ENCODE measurements at places on chromosomes 3 and 15.

DNA sequence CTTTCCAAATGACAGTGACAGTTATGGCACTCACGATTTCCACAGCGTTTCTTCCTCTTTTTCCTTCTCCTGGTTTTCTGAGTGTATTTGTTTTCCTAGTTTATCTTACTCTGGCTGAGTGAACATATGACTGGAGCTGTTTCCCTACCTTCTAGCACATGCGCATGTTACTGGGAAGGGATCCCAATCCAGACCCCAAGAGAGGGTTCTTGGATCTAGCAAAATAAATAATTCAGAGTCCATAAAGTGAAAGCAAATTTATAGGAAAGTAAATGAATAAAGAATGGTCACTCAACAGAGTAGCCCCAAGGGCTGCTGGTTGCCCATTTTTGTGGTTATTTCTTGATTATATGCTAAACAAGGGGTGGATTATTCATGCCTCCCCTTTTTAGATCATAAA lies 23.8 kb downstream of the METTL6 start:
- DNase-seq: no peak

- DNase-seq: no peak
These were observed 18.2 kb upstream of the SACM1L start for GRCh38 chr3:45670991-45671390.

GRCh38 chr15:22808761-22809280 lies 22.4 kb downstream of the NIPA1 start:
- DNase-seq: no peak

- peak; percentile 95 for DNase-seq
These were observed 183.9 kb downstream of the TPRG1 start for GRCh38 chr3:189355481-189356201.

DNA sequence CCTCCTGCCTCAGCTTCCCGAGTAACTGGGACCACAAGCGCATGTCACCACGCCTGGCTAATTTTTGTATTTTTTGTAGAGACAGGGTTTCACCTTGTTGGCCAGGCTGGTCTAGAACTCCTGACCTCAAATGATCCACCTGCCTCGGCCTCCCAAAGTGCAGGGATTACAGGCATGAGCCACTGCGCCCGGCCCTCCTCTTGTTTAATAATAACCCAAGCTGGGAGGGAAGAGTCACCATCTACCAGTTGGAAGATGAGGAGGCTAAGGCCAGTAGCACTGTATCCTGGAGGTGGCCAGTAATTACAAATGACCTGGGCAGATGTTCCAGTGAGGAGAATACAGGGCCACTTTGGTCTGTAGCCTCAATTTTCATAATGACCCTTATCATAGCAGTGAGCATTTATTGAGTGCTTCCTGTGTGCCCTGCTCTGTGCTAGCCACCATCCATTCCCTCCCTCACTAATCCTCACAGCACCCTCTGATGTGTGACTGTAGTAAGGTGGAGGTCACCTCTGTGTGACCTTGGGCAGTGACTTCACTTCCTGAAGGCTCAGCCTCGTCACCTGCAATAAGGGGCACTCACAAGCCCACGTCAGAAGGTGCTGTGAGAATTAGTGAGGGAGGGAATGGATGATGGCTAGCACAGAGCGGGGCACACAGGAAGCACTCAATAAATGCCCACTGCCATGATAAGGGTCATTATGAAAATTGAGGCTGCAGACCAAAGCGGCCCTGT lies 64.2 kb downstream of the ABTB1 start:
- DNase-seq: no peak

DNA sequence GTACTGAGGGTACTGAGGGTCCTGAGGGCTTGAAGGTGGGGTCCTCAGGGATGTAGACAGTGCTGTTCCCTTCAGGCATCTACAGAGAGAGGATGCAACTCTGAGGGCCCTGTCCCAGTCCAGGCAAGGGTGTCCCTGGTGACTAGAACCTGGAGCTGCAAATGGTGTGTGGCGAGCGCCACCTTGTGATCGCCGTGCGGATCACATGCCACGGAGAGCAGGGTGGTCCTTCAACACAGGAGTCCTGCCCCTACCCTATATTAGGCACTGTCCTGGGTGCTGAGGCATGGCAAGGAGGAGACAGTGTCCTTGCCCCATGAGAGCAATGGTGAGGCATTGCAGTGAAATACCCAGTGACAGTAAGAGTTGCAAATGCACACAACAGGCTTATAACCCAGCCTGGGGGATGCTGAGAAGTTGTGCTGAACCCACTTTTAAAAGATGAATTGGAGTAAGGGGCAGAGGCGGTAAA lies 23.6 kb downstream of the RHCG start:
- DNase-seq: peak; percentile 49

DNA sequence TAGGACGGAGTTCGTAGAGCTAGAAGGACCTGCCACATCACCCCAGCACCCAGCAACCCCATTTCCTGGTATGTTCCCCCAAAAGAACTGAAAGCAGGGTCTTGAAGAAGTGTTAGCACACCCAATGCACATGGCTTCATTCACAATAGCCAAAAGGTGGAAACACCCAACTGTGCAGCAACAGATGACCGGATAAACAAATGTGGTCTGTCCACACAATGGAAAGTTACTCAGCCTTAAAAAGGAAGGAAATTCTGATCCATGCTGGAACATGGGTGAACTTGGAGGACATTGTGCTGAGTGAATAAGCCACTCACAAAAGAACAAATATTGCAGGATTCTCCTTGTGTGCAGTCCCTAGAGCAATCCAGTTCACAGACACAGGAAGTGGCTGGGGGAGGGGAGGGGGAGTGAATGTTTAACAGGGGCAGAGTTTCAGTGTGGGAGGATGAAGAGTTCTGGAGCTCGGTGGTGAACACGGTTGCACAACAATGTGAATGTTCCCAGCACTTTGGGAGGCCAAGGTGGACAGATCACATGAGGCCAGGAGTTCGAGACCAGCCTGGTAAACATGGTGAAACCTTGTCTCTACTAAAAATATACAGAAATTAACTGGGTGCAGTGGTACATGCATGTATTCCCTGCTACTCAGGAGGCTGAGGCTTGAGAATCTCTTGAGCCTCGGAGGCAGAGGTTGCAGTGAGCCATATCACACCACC lies 157.5 kb downstream of the NUP210 start:
- no peak for DNase-seq

DNA sequence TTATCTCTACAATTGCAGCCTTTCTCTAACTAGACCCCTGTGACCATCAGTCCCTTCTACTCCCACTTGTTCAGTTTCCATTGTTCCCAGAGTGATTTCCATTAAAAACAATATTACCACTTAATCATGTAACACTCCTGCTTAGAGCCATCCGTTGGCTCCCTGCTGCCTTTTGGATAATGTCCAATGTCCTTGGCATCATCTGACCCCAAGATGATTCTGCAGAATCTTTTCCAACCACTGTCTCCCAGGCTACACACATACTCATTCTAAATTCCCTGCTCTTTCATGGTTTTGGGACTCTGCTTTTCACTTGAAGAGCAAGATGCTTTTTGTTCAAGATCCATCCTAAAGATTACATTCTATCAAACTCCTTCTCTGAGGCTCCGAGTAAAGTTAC lies 7.1 kb downstream of the KCNH8 start:
- DNase-seq: no peak

GRCh38 chr3:27616031-27616430 lies 106.1 kb downstream of the EOMES start:
- no peak for DNase-seq

DNA sequence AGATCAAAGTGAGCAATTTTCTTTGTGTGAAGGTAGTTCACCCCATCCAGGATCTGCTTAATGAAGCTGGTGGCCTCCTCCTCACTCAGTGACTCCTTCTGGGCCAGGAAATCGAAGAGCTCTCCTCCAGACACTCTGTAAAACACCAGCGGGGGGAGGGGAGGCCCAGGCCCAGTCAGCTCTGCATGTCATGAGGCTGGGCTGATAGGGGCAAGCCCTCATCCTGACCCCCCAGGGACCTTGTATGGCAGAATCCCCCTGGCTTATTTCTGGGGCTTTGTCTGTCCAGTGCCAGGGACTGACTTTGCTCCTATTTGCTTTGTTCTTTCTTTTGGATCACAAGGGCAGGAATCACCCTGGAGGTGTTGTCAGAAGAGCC lies 74.9 kb downstream of the DAPK2 start:
- no peak for DNase-seq

GRCh38 chr15:60672400-60672799 lies 193.5 kb upstream of the ICE2 start:
- DNase-seq: no peak

DNA sequence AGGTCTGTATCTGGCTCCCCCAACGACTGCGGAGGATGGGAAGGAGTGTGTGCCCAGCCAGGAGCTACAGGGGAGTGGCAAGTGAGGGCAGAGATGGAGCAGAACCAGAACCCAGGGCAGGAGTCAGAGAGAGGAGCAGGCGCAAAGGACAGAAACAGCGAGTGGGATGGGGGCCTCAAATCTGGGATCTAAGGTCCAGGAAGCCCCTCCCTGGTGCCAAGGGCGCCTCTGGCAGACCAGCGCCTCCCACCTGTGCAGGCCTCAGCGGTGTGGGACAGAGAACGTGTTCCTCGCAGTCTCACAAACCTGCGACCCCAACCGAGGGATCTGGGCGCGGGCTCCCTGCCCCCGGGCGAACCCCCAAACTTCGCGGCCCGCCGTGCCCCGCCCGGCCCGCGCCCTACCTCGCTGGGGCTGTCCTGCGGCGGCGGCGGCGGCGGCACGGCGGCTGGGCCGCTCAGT lies 301 bp downstream of the PCBP4 start:
- no peak for DNase-seq

DNA sequence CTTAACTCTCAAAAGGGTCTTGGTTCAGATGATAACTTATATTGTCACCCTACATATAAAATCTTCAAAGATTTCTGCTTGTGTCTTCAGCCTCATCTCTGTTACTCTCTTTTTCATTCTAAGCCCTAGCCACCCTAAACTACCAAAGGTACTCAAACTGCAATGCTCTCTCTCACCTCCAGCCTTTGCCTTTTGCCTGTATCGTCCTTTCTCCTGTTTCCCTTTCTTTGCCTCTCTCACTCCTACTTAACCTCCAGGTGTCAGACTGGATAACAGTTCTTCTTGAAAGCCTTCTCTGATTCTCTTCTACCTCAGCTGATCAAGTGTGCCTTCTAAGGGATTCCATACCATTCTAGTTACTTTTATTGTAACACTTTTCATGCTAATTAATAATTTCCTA lies 149.8 kb downstream of the SERPINI1 start:
- no peak for DNase-seq

DNA sequence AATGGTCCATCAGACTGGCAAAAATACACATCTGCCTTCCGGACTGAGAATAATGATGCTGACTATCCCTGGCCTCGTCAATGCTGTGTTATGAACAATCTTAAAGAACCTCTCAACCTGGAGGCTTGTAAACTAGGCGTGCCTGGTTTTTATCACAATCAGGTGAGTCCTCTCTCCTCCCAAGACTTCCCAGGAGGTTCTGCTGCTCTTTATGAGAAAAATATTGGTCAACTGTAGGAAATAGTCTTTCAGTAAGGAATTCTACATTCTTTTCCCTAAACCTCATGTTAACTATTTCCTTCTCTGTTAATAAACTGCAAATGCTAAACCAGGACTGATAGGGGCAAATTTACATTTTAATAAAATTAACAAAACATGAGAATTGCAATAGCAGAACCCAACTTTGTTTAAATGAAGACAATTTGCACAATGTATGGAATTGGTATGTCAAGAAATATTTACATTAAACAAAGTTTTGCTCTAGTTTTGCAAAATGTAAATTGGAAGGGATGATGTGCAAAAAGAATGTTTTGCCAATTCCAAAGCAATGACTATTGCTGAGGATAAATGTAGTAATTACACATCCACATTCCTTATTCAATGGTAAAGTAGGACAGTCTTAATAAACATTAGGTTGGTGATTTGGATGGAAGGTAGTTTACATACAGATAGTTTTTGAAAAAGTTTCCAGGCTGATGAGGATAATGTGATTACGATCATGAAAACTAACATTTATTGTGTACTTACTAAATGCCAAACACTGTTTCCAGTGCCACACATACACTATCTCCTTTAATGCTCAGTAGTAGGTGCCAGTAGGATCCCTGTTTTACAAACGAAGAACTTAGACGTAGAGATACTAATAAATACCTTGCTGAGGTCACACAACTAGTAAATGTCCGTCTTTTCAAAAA lies 21.1 kb downstream of the UPK1B start:
- DNase-seq: no peak
